ENCODE measurements at places on chromosomes 12 and 14. TPM values are rescaled to one million over a fixed set of nuclear protein-coding genes. Genes with fewer than 3 reads are reported as not detected.

ENO2 gene
- total RNA-seq: 7.2 TPM

IGFBP6 gene
- total RNA-seq: 10.7 TPM

PRKCH gene
- total RNA-seq: 8.5 TPM

RERGL gene
- 0.81 TPM for total RNA-seq

WNK1 gene
- total RNA-seq: 39.1 TPM

AQP6 gene
- total RNA-seq: 0.09 TPM

OTOGL gene
- total RNA-seq: 0.19 TPM

PPP4R4 gene
- total RNA-seq: 0.66 TPM

PTPRO gene
- total RNA-seq: 0.98 TPM

STRN3 gene
- total RNA-seq: 21.5 TPM

GRCh38 chr14:74018174-74018585 lies 908 bp downstream of the ENTPD5 start:
- DNase-seq: no peak

DNA sequence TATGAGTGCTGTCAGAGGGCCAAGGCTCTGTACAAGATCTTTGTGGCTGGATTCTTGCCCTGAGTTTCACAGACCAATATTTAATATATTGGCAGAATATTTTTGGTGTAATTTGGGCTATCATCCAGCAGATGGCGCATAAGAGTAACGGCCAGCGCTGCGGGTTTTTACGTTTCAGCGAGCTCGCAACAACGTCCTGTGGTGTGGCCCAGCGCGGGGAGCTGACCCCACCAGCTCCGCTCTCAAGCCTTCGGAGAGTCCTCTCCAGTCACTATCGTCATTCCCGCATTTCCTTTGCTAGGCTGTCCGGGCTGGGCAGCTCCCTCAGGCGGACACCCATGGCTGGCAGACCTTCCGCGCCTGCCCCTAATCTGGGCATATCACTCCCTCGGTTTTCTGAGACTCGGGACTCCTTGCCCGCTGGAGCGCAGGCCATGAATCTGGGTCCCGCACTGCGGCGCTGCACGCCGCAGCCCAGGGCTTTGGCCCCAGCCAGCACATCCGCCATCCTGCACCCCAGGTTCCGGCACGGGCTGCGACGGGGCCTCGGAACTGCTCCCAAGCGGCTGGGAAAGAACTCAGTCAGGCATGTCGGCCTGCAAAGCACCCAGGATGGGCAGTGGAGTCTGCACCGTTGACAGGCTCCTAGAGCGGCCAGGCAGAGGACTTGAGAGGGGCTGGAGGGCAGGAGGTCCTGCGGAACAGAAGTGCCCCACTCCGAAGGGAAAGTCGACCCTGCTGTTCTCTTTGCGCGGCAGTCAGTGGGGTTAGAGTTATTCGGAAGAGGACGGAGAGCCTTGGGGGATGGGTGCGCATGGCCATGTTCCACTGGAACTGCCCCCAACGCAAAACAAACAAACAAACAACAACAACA lies 18.4 kb downstream of the OLR1 start:
- DNase-seq: peak; percentile 60

GRCh38 chr12:83818881-83819280 lies 1093.7 kb downstream of the SLC6A15 start:
- DNase-seq: peak; percentile 31

DNA sequence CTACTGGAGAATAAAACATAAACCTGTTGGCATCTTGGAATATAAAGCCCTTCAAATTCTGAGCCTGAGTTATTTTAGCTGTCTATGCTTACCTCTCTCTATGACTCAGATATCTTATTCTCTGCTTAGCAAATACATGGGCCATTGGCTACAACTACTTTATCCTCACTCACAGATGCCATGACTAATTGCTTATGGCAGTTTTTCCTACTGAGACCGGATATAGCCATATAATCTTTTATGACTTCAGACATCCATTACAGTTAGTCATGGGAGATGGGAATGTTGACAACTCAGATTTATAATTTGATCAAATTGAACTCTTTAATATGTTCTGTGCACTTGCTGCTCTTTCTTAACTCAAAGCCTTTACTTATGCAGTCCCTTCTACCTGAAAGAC lies 502.4 kb upstream of the ATP2B1 start:
- DNase-seq: no peak

DNA sequence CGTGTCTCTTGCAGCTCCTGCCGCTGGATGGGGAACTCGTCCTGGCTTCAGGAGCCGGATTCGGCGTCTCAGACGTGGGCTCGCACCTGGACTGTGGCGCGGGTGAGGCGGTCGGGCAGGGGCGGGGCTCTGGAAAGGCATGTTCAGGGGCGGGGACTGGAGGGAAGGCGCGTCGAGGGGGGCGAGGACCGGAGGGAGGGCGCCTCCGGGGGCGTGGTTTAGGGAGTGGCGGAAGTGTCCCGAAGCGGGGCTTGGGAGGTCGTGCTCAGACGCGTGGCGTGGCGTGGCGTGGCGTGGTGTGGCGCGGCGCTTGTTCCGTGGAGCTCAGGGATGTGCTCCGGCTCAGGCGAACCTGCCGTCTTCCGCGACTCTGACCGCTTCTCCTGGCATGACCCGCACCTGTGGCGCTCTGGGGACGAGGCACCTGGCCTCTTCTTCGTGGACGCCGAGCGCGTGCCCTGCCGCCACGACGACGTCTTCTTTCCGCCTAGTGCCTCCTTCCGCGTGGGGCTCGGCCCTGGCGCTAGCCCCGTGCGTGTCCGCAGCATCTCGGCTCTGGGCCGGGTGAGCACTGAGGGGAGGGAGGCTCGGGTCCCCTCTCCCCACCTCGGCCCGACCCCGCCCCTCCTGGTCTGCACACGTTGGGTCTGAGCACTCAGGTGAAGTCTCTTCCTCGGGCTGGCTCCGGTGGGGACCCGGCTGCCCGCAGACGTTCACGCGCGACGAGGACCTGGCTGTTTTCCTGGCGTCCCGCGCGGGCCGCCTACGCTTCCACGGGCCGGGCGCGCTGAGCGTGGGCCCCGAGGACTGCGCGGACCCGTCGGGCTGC lies 6.2 kb downstream of the AMN start:
- no peak for DNase-seq

DNA sequence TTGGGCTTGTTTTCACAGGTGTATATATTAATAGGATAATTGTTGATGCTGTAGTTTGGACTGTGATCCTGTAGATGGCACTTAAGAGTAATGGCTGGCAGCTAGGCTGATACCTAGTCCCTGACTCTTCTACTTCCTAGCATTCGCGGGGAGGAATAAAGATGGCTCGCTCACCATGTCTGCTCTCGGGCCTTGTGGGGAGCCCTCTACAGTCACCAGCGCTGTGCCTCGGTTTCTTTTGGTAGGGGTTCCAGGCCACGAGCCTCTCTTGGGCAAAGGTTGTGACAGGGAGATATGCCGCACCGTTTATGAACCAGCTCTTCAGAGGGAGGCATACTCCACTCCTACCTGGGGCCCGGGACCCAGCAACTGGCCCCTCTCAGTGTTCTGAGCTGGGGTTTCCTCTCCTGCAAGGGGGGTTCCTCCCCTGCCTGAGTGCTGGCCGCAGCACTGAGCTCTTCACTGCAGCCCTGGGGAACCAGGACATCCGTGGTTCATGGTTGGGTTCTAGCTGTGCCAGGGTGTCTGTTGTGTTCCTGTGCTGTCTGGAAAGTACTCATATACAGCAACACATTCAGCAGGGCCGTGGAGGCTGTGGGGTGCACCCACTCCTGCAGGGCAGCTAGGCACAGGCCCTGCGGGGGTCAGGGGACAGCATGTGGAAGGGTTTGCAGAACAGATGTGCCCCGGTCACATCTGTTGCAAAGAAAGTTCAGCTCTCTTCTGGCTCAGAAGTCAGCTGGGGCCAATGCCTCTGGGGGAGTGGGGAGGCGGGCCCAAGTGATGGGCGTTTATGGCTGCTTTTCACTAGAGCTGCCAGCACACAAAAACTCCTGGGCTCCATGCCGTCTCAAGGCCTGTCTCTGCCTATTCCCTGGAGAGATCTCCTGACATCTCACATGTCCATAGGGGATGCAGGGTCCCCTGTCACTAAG lies 147.9 kb downstream of the PPFIA2 start:
- DNase-seq: no peak

GRCh38 chr12:5691943-5692342 lies 253.1 kb downstream of the ANO2 start:
- DNase-seq: no peak

GRCh38 chr14:89639687-89640086 lies 222.7 kb upstream of the FOXN3 start:
- DNase-seq: no peak

DNA sequence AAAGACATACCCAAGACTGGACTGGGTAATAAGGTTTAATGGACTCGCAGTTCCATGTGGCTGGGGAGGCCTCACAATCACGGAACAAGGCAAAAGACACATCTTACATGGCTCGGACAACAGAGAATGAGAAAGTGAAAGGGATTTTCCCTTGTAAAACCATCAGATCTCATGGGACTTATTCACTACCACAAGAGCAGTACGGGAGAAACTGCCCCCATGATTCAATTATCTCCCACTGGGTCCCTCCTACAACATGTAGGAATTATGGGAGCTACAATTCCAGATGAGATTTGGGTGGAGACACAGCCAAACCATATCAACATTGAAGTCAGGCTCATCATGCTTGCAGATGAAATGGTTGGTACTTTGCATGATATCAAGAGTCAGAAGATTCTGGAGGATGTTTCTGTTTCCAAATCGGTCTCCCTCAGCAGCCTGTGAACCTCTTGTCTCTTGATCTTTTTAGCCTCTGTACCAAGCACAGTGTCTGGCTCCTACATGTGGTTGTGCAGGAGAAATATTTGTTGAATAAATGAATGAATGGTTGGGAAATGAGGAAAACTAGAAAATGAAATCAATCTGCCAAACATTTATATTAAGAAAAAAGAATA lies 98.6 kb downstream of the VRK1 start:
- no peak for DNase-seq

DNA sequence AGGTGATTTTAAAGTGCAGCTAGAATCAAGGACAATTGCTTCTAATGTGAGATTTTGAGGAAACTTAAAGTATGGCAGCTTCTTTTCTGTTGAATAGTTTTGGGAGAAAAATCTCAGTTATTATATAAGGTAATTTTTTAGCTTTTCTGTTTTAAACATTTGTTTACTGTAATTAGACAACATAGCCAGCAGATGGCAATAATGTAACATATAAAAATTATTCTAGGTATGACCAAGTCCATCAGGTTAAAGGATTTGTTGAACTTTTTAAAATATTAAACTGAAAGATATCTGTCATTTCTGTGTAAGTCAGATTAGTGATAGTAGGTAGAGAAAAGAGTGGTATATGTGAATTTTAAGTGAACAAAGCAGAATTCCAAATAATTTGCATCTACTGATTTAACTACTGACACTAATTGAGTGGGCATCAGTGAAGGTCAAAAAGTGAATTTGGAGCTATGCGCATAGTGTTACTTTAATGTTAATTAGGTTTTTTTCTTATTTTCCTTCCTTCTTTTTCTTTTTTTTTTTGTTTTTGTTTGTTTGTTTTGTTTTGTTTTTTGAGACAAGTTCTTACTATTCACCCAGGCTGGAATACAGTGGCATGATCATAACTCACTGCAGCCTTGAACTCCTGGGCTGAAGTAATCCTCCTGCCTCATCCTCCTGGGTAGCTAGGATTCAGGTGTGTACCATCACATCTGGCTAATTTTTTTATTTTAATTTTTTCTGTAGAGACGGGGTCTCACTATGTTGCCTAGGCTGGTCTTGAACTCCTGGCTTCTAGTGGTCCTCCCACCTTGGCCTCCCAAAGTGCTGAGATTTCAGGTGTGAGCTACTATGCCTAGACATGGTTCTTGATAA lies 18.6 kb downstream of the PRORP start:
- no peak for DNase-seq

GRCh38 chr12:85036733-85037132 lies 582 bp downstream of the LRRIQ1 start:
- DNase-seq: no peak

DNA sequence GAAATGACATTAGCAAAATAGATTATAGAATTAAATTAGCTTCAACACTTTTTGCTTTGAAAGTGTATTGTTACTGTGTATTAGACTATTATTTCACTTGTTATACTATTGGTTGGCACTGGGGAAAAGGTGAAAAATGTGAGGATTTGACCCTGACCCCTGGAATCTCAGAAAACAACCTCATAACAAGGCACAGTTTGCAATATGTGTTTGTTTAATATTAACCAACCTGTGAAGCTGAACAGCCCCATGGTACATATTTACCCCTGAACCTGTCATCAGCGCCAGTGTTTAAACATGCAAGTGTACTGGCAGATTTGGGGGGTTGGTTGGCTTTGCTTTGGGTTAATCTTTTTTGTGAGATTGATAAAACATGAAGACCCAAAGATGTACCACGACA lies 11.7 kb downstream of the SLC38A4 start:
- no peak for DNase-seq

- DNase-seq: no peak
These were observed 463.1 kb downstream of the RAD51B start for GRCh38 chr14:68282479-68283377.

- no peak for DNase-seq
These were observed 48.7 kb upstream of the WSCD2 start for GRCh38 chr12:108080363-108080762.

DNA sequence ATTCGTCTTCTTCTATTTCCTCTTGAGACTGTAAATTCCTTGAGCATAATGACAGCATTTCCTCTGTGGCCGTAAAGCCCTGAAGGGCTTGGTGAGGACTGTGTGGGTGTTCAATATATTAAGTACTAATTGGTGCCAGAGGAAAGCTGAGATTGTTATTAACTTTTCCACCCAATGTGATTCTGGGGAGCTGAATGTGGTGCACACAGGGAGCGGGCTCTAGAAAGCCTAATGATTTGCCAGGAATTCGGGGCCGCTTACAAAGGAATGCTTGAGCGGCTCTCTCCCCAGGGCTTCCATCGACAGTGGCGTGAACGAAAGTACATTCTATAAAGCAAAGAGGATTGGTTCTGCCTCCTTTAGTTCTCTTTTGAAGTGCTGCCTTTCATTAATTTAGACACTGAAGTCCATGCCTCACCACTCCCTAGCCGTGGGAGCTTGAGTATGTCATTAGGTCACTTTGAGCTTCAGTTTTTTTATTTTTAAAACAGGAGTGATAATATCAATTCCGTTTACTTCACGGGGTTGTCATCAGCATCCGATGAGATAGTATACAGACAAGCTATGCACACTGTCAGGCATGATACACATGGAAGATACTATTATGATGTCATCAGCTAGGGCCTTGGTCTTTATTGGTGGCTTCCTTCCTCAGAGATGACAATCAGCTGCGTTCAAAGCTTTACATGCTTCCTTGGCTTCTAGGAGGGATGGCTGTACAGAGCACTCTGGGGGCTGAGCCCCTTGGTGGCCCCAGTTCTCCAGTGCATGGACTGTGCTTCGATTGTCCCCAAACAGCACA lies 11.0 kb upstream of the GSG1 start:
- DNase-seq: no peak

GRCh38 chr12:49633703-49634345 lies 10.5 kb downstream of the PRPF40B start:
- no peak for DNase-seq

DNA sequence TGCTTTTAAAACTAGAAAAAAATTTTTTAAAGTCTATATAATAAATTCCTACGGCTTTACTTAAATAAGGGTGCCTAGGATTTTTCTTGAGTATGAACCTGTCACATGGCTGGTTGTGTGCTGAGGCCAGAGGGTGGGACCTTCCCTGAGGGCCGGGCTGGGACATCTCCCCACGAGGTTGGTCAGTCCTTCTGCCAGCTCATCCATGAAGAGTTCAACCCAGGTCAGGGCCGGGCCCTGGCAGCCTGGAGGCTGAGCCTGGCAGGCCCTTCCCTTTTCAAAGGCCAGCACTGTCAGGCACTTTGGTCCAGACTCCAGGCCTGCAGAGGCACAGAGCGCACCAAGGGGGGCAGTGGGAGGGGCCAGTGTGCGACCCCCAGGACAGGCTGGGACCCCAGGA lies 31.7 kb downstream of the TNFAIP2 start:
- peak; percentile 23 for DNase-seq
